ENCODE measurements at places on chromosomes 3 and 15. TPM values are rescaled to one million over a fixed set of nuclear protein-coding genes. Genes with fewer than 3 reads are reported as not detected.

Gene ATP6V1A
- 21.4 TPM for total RNA-seq

Gene TRAT1
- not detected for total RNA-seq

GRCh38 chr3:25173606-25174005, 254.5 kb upstream of the RARB start:
- no peak for DNase-seq

DNA sequence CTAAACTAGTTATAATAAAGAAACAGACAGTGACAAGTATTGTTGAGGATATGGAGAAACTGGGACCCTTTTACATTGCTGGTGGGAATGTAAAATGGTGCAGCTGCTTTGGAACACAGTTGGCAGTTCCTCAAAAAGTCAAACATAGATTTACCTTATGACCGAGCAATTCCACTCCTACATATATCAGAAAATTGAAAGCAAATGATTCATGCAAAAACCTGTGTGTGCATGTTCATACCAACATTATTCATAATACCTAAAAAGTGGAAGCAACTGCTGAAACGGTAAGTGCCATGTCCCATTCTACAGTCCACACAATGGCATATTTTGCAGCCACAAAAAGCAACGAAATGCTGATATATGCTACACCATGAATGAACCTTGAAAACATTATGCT, 12.2 kb upstream of the SEC61A1 start:
- DNase-seq = no peak

- DNase-seq = no peak
These were observed 184.3 kb downstream of the PLCH1 start for GRCh38 chr3:155560594-155560993.

DNA sequence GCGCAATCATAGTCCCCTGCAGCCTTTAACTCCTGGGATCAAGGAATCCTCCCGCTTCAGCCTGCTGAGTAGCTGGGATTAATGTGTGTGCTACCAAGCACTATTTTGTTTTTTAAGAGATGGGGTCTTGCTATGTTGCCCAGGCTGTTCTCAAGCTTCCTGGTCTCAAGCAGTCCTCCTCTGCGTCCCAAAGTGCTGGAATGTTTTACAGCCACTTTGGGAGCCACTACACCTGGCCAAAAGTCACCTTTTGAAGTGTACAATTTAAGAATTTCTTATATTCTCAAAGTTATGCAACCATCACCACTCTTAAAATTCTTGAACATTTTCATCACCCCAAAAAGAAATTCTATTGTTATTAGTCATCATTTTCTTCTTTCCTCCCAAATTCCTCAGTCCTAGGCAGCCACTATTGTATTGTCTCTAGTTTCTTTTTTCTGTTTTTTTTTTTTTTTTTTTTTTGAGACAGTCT, 17.8 kb downstream of the CDV3 start:
- no peak for DNase-seq

GRCh38 chr3:9032231-9032777, 69.0 kb upstream of the RAD18 start:
- DNase-seq = no peak

GRCh38 chr3:170908235-170909116, at the start of gene EIF5A2:
Gene EIF5A2, minus strand, starts transcription at chr3:170908637. Its CDS starts 831 bp downstream, at chr3:170907806.
- DNase-seq = peak; percentile 96

DNA sequence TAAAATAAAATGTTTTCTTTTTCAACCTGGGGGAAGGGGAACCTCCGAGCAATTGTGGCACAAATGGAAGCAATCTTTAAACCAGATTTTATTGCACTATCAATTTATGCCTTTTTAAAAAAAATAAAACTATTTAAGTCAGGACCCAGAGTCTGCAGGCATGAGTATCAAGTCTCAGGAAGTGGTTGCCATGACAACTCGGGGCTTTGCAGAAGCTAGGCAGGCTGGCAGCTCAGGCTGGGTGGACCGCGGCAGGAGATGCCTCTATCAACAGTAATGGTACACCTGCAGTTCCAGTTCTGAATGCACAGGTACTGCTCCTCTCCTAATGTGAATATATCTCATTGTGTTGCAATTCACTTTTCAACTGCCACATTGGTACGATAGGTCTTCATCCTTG, 447.7 kb downstream of the GABRG3 start:
- DNase-seq = no peak
